ENCODE measurements at places on chromosomes 3 and 15.

GRCh38 chr15:67918205-67918861 lies 78.5 kb upstream of the RNU6-1 start:
- H3K27ac ChIP-seq = no peak overlapping the region
- peaks cover 51% of the 10 kb centered on the region for H3K4me1 ChIP-seq
- peak; percentile 42 for DNase-seq
- H3K27me3 ChIP-seq = no peaks in the 10 kb centered on the region

DNA sequence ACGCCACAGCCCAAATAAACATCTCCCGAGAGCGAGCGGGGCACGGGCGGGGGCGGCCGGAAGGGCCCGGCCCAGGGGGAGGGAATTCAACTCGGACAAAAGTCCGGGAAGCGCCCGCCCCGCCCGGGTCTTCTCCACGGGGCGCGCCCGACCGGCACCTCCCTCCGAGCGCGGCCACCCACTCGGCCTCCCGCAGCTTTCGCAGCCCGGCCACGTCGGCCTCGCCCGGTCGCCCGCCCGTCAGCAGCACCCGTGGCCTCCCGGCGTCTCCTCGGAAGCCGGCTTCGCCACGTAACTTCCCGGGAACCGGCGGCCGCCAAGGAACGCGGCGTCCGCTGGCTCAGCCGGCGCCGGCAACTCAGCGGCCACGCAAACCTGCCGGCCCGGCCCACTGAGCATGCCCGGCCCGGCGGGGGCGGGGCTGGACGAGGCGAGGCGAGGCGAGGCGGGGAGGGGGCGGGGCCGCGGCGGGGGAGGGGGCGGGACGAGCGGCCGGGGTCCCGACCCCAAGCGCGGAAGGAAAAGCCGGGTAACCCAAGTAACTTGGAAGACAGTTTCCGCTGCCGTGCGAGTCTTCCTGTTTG lies at the start of gene TJP1:
TSS of gene TJP1 (minus strand) at position 369 of the 584 bp plus-strand sequence. CDS start 440 bp downstream, outside the sequence.
- no peaks in the 10 kb centered on the region for H3K27me3 ChIP-seq
- H3K36me3 ChIP-seq = no peaks in the 10 kb centered on the region
- peak within 1 kb of the TSS; percentile 92 for H3K4me3 ChIP-seq

DNA sequence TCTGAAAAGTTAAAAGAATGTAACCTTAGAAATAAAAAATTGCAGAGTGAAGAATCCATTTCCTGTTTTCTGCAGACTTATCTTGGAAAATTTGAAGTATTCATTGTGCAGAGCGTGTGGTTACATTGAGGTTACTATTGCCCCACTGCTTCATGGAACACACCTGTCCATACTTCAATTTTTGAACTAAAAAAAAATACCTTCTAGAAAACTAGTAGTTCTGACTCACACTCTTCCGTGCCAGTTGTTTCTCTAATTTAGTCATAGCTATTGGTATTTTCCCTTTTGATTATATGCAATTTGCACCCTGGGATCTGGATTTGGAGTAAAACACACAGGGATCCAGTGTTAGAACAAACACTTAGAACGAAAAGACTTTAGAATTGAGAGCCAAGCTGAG lies 111.8 kb upstream of the LYSMD4 start:
- H3K27ac ChIP-seq = no peak overlapping the region
- DNase-seq = no peak
- H3K36me3 ChIP-seq = no peaks in the 10 kb centered on the region
- H3K27me3 ChIP-seq = no peaks in the 10 kb centered on the region
- H3K4me1 ChIP-seq = no peaks in the 10 kb centered on the region

DNA sequence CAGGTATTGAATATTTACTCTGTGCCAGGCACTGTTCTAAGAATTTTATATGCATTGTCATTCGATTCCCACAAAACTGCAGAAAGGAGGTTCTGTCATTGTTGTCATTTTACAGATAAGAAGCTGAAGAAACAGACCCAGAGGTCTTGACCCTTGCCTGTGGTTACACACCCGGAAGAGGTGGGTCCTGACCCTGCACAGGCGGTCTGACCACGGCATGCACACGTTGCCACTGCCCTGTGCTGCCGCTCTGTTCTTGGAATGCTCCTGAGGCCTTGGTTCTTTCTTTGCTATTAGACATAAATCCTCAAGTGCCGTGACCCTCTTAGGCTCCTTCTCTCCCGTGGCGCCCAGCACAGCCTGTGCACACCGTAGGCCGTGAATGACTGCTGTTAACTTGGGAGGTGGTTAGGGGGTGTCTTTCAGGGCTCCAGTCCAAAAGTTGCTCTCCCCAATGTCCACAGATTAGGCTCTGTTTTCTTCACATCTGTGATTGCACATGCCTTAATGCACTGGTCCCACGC lies 74.1 kb upstream of the PLXNA1 start:
- no peak overlapping the region for H3K27ac ChIP-seq
- no peaks in the 10 kb centered on the region for H3K27me3 ChIP-seq
- H3K36me3 ChIP-seq = no peaks in the 10 kb centered on the region
- DNase-seq = no peak
- no peak overlapping the region for H3K4me3 ChIP-seq

DNA sequence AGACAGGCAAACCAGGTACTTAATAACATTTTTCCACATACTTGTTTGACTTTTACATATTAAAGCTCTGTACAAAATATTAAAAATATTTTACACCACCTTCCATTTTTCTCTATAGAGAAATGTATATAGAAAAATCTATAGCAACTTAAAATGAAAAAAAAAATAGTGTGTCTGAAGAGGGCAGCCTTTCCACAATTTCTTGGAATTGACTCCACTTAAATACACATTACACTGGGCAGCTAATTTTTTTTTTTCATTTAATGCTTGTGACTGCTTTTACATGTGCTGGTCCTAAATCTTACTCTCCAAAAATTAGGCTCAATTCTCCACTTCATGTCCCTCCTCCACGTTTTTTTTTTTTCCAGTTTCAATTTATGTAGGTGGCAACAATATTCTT lies 427.0 kb upstream of the RBMS3 start:
- no peaks in the 10 kb centered on the region for H3K4me1 ChIP-seq
- no peaks in the 10 kb centered on the region for H3K27me3 ChIP-seq
- H3K36me3 ChIP-seq = no peaks in the 10 kb centered on the region
- no peak overlapping the region for H3K4me3 ChIP-seq

GRCh38 chr3:48404440-48405342 lies 25.2 kb downstream of the PLXNB1 start:
- no peaks in the 10 kb centered on the region for H3K4me1 ChIP-seq
- no peak overlapping the region for H3K27ac ChIP-seq
- no peak overlapping the region for H3K4me3 ChIP-seq
- no peaks in the 10 kb centered on the region for H3K27me3 ChIP-seq

DNA sequence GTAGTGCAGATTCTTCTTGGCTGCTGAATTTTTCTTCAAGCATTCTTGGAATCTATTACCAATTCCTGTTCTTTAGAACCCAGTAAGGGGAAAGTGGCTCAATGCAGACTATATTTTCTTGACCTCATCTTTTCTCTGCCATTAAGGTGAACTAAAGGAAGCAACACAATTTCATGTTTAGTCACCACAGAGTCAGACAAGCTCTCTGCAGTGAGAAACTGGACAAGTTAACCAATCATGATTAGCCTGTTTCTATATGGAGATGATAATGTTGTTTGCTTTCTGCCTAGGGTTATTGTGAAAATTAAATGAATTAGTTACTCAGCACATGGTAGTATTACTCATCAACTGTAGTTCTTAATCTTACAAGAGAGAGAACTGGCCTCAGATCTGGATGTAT lies 1075.1 kb downstream of the AGBL1 start:
- no peaks in the 10 kb centered on the region for H3K4me1 ChIP-seq
- no peaks in the 10 kb centered on the region for H3K27me3 ChIP-seq
- H3K27ac ChIP-seq = no peak overlapping the region
- DNase-seq = no peak
- no peak overlapping the region for H3K4me3 ChIP-seq

GRCh38 chr3:16148783-16149182 lies 25.7 kb upstream of the GALNT15 start:
- H3K27ac ChIP-seq = peak overlapping the region; percentile 34
- H3K4me3 ChIP-seq = no peak overlapping the region
- peak; percentile 52 for DNase-seq

All from right lobe of liver (tissue), 6 donors.